ENCODE measurements at places on chromosomes 3 and 15.

GRCh38 chr3:67227030-67227429, 228.9 kb downstream of the KBTBD8 start:
- no peak for DNase-seq

GRCh38 chr3:194720048-194720447, 34.4 kb downstream of the FAM43A start:
- DNase-seq = no peak

DNA sequence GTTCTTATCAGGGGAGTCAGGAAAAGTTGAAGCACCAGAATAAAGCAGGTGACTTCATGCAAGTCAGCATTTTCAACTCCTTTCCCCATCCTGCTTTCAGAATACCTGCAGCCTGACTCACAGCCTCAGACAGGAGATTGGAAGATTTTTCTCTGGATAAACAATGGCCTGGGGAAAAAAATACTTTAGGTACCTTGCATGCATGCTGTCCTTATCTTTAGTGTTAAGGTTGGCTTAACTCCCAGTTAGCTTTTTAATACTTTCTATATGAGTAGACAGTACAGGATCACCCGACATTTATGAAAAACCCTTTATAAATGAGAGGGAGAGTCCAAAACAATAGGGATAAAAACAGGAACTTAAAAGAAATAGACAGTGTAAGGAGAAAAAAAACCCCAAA, 53.6 kb downstream of the PAK2 start:
- DNase-seq = peak; percentile 75

DNA sequence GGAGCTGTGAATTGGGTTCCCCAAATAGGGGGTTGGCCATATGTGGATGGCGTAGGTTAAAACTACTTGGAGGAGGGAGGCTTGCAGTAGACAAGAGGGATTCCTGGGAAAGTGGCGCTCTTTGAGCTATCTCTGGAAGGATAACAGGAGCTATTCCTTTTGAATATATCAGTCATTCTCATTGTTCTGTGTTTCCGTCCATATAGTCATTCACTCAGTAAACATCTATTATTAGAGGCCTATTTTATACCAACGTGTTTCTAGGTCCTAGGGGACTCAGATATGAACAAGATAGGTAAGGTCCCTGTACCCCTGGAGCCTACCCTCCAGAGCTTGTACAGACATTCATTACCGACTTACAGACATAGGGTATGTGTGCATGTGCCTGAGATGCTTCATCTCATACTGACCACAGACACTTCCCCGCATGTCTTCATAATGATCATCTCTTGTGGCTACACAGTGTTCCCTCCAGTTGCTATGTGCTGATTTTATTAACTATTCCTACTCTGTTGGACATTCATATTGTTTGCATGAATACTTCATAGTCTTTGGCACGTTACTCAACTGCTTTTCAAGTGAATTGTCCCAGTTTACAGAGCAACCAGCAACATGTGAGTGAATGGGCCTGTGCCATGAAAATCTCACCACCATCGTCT, 55.8 kb upstream of the VILL start:
- no peak for DNase-seq

- DNase-seq = no peak
These were observed 11.0 kb upstream of the CPA3 start for GRCh38 chr3:148854061-148854460.

DNA sequence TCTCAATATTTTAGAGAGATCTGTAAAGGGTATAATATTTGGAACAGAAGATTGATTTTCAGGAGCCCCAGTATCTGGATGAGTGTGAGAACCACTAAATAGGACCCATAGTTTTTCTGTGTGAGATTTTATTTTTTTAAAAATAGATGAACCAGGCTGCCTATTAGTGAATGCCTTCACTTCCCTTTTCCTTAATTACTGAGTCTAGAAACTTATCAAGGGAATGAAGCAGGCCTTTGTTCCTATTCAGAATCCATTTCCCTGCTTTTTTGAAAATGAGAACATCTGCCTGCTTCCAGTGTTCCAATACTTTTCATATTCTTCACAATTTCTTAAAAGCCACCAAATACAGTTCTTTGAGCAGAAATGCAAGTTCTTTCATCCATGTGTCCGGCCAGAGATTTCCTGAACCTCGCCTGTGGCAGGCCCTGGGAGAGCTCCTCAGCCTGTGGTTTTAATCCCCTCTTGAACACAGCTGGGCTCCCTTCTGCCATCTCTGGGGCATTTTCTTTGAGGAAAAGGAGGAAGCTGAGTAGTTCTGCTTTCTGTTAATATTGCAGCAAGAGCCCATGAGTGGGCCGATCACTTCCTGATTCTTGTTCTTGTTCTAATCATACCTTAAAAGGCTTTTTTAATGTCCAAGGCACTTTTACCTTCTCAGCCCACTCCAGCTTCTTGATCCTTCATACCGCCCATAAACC, 4.7 kb downstream of the EHD4 start:
- no peak for DNase-seq
